ENCODE measurements at places on chromosomes 6 and 20.

DNA sequence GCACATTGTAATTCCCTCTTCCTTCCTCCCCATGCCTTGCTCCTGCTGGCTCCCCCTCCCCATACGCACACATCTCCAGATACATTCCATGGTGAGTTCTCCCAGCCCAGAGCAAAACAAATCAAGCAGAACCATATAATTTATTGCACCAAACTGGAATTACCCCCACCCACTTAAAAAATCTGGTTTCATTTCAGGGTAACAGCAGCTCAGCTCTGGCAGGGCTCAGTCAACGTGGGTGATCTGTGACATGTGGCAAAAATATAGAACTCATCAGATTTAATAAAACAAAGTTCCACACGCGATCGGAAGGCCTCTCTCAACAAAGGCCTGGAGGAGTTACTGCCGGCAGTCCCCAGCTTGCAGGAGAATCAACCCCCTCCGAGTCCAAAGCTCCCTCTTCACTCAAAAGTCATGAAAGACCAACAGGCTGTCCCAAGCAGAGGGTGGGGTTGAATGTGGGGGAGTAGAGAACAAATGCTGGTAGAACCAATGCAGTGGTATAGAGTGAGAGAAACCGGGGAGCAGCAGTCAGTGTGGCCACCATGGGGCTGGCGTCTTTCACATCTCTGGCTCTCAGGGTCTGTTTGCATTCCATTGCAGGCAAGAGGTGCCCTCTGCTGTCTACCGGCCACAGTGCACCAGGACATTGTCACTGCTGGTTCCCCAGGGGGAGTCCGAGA lies 323.3 kb upstream of the NT5E start:
- no peak for DNase-seq

- DNase-seq = no peak
Observed at GRCh38 chr6:64213697-64214096, 578.1 kb downstream of the PHF3 start.

- no peak for DNase-seq
Observed at GRCh38 chr20:60976913-60977312, 275.1 kb upstream of the CDH4 start.

DNA sequence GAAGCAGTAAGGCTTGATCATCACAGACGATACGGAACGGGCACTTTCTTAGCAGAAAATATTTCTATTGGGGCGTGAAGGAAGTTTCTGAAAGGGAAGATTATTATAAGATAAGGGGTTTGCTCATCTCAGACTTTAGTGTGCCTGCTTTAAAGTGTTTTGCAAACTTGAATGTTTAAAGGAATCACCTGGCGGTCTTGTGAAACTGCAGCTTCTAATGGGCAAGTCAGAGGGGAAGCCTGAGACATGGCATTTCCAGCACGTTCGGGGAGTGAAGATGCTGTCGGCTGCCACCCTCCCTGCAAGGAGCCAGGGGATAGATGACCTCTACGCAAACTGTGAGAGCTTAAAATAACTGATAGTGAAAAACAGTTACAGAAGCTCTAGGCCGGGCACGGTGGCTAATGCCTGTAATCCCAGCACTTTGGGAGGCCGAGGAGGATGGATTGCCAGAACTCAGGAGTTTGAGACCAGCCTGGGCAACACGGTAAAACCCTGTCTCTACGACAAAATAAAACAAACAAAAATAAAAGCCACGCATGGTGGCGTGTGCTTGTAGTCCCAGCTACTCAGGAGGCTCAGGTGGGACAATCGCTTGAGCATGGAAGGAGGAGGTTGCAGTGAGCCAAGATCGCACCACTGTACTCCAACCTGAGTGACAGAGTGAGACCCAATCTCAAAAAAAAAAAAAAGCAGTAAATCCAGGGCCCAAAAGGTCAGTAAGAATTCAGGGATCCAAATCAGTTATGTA lies 2.3 kb upstream of the KIF16B start:
- DNase-seq = no peak

DNA sequence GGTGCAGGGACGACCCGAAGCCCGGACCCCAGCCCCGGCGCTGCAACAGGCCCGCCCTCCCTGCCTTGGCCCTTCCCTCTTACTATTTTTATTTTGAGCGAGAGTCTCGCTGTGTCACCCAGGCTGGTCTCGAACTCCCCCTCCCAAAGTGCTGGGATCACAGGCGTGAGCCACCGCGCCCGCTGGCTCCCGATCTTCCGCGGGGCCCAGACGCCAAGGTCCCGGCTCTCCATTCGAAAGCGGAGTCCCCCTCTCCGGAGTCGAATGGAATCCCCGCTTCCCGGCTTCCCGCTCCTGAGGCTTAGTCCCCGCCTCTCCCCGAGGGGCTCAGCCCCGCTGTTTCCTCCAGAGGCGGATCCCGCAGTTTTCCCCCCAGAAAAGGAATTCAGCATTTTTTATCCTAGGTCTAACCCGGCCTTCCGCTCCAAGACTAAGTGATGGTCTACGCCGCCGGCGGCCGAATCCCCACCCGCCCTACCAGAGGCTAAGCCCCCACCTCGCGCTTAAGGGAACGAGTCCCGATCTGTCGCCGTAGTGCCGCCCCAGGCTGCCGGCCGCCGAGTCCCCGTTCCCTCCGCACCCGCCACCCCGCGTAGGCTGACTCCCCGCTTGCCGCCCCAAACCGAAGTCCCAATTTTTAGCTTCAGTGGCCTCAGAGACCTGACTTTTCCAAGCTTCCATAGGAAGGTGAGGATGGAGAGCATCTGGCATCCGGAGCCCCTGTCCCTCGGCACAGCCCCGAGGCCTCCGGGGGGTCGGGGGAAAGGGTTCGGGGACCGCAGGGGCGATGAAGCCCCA lies 11.5 kb upstream of the TMC2 start:
- no peak for DNase-seq

GRCh38 chr6:42190554-42191183 lies 4.1 kb downstream of the GUCA1B start:
- DNase-seq = no peak

DNA sequence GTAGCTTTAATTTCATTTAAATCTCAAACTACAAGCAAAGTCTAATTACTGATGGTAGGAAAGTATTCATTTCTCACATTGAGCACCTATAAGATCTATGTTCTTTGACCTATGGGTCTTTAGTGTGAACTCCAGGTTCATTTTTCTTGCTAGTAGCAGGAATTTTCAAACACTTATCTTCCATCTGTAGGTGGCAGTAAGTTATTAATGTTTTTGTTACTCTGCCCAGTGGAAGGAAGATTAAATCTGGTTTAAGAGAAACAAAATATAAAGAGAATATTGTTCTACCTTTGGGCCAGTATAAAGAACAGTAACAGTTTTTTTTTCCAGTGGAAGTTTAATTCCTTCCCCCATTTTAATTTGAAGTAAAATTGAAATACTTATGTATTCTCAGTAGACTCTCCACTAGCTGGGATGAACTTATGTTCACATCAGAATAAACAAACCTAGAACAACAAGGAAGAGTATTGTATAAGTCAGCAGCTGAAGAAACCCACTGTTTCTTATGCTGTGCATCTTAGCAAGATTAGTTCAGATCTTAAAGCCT lies 328.2 kb downstream of the PHF3 start:
- no peak for DNase-seq

DNA sequence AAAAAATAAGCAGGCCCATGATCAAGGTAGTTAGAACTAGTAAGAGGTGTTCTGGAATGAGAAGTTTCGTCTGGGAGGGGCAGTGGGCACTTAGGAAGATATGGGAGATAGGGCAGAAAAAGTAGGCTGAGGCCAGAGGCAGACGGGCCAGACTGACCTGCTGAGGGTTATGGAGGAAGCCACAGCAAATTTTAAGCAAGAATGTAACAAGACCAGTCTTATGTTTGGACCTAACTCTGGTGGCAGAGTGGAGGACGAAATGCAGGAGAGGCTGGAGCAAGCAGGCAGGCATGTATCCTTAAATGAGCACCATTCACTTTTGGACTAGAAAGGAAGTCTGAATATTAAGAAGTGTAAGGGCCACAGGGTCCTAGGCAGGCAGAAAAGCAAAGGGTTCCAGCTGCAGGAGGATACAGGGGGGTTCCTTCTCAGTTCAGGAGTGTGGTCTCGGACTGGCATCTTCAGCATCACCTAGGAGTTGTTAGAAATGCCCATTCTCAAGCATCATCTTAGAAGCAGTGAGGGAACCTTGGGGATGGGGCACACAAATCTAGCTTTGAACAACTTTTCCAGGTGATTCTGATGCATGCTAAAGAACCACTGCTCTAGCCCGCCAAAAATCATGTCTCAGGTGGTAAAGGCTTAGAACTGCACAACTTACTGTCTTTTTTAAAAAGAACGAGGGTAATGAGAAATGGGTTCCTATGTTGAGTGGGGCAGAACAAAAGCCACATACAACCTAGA lies 1.7 kb upstream of the DSTN start:
- no peak for DNase-seq

GRCh38 chr6:146896062-146896813 lies 297.5 kb downstream of the ADGB start:
- no peak for DNase-seq

DNA sequence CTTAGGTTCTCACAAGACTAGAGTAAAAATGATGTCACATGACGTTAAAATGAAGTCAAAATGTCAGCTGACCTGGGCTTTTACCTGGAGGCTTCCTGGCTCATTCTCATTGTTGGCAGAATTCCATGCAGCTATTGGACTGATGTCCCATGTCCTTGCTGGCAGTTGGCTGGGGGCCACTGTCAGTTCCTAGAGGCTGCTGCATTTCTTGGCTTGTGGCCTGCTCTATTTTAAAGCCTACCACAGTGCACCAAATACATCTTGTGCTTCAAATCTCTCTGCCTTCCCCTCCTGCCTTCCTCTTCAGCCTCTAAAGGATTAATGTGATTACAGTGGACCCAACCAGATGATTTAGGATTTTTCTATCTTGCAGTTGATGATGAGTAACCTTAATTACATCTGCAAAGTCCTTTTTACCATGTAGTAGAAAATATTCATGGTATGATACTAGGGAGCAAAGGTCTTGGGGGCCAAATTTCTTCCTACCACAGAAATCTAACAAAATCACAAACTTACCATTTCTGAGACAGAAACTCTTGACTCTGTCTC lies 81.9 kb downstream of the FIG4 start:
- no peak for DNase-seq

- DNase-seq = no peak
Observed at GRCh38 chr6:142721215-142721920, 223.6 kb downstream of the HIVEP2 start.

DNA sequence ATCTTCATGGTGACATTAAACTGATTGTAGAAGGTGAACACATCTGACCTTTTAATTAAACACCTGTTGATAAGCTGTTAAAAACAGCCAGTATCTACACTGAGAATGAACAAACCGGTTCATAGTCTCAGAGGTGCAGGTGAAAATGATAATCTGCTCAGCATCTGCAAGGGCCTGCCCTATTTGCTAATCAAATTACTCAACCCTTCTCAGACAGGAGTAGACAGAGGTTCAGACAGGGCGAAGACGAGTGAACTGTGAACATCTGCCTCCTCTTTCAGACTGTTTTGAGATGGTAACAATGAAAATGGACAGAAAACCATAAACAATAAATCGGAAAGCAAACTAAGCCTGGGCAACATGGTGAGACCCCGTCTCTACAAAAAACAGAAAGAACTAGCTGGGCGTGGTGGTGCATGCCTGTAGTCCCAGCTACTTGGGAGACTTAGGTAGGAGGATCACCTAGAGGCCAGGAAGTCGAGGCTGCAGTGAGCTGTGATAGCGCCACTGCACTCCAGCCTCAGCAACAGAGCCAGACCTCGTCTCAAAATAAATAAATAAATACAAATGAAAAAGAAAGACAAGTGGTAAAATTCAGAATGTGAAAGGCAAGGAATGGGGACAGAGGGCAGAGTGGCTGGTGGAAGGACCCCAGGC lies 55.9 kb downstream of the NINL start:
- DNase-seq = no peak

DNA sequence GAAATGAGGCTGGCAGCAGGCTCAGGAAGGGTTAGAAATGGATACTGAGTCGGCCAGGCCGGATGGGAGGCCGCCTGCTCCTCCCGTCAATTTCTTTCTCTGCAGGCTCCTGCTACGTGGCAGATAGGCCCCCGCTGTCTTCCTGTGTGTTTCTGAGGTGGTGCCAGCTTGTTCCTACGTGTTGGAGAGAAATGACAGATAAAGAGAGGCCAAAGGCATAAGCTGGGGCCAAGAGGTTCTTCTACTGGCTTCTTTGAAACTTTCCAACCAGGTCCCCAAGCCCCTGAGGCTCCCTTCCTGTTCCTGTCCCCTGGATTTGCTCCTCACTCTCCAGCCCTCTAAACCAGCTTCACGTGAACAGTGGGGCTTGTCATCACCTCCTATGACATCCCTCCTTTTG lies 76.8 kb downstream of the TCP11 start:
- DNase-seq = no peak

GRCh38 chr6:90874931-90875330 lies 288.1 kb upstream of the MAP3K7 start:
- DNase-seq = no peak

GRCh38 chr6:68638230-68638900 lies 3.3 kb downstream of the ADGRB3 start:
- DNase-seq = no peak

GRCh38 chr6:38755207-38755606 lies 40.1 kb downstream of the DNAH8 start:
- DNase-seq = no peak

DNA sequence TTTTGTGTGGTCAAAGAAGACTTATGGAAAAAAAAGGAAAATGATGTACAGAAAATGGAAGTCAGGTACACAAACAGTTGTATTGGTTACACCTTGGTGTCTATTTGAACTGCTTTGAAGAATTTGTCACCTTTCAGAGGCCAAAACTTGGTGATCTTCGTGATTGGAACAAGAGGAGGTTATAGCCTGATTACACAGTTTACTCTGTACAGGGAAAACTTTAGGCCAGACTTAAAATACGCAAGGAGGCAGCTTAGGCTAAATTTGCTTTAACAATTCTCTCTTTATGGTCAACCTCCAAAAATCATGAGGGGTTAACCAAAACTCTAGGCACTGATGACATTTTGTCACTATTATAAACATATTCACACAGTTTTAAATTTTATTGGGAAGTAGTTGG lies 353.7 kb downstream of the PRKN start:
- DNase-seq = no peak

GRCh38 chr6:111494951-111495635 lies 12.1 kb upstream of the REV3L start:
- no peak for DNase-seq

GRCh38 chr6:170522565-170523183 lies 30.4 kb downstream of the PSMB1 start:
- DNase-seq = no peak

DNA sequence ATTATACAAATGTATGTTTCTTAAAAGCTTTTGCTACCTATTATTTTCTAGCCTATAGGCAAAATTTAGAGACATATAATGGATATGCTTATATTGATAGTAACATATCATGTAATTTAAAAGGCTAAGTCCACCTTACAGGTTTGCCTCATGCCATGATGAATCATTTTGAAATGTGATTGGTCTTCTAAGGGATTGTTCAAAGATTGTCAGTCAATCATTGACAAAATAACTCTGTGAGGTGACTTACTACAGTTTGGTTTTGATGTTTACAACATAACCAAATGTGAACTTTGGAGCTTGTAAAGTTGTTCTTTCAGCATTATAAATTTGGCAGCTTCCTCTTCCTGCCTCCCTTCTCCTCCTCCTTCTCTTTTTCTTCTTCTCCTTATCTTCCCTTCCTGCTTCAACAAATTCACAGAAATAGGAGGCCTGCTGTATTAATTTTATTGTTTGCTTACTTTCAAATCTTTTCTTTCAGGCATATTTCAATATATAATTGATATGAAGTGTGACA lies 39.7 kb upstream of the ZFP64 start:
- DNase-seq = no peak
